ENCODE measurements at places on chromosomes 7 and 10.
A peak's percentile ranks its signal among the peaks of the same experiment; 100 is the strongest.

GRCh38 chr10:78960316-78960800 is 108.4 kb upstream of the ZMIZ1 start:
- DNase-seq = peak; percentile 89

- DNase-seq = peak; percentile 74
These were observed 65.2 kb downstream of the COL13A1 start for GRCh38 chr10:69866688-69867461.

GRCh38 chr10:124569623-124570470 is 108.2 kb downstream of the LHPP start:
- DNase-seq = no peak

- no peak for DNase-seq
These were observed 7.5 kb downstream of the HOXA1 start for GRCh38 chr7:27088002-27088922.

- DNase-seq = peak; percentile 67
These were observed 37.7 kb downstream of the ASB13 start for GRCh38 chr10:5628451-5629302.

GRCh38 chr10:102220612-102221011 is 5.5 kb upstream of the ELOVL3 start:
- DNase-seq = no peak

- DNase-seq = no peak
These were observed 162.4 kb upstream of the MDFIC start for GRCh38 chr7:114759347-114760062.

DNA sequence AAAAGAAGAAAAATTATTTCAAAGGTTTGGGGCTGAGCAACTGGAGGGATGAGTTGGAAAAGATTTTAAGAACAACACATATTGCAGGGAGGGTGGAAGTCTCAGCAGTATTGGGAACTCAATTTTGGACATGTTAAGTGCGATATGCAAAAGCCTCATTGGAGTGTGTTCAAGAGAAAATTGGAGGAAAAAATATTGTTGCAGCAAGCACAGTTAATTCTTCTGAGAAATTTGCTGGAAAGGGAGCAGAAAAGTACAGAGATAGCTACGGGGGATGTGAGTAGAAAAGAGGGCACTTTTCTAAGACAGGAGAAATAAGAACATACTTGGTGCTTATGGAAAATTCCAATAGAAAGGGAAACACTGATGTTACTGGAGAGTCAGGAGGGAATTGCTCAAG is 59.8 kb upstream of the MAGI2 start:
- DNase-seq = no peak
